ENCODE measurements at places on chromosomes 2 and 18.
A peak's percentile ranks its signal among the peaks of the same experiment; 100 is the strongest.

DNA sequence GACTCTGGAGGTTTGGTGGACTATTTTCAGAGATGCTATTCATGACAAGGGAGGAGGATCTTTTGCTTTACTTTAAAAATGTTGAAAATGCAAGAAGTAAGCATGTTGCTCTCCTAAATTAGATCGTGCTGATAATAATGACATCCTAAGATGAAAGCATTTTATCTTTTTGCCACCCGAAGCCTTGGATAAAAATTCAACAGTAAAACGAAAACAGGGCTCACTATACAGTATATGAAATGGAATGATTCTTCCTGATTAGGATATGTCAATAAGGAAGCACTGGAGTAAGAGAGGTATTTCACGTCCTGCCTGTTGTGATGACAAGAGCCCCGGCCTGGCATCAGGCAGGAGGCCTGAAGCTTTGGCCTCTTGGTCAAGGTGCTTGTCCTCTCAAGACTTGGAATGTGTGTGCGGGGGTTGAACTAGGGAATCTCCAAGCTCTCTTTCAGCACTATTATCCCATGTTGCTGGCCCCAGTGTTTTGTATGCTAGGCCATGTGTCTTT is 306.0 kb downstream of the MTX2 start:
- peaks cover 9% of the 10 kb centered on the region for H3K27me3 ChIP-seq
- DNase-seq = no peak
- H3K27ac ChIP-seq = no peak overlapping the region
- no peaks in the 10 kb centered on the region for H3K4me1 ChIP-seq
- no peaks in the 10 kb centered on the region for H3K36me3 ChIP-seq
- H3K4me3 ChIP-seq = no peak overlapping the region

DNA sequence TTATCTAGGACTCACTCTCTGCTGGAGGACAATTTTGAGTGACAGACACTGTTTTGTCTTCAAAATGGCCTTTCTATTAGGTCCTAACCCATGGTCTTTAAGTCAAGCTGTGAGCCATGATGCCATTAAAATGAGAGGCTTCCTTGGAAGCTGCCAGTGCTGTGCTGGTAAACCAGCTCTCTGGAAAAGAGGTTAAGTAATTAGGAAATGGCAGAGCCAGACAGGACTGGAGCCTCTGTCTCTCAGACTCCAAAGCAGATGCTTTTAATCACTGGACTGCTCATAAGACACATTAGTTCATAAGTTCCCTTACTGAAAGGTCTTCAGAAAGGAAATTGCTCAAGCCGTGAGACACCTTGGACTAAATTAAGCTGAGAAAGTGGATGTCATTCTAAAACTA is 25.8 kb upstream of the LHCGR start:
- no peak for DNase-seq
- no peaks in the 10 kb centered on the region for H3K36me3 ChIP-seq
- H3K27me3 ChIP-seq = no peaks in the 10 kb centered on the region
- H3K27ac ChIP-seq = no peak overlapping the region

GRCh38 chr18:48445540-48445939 is 36.4 kb upstream of the ZBTB7C start:
- peak; percentile 84 for DNase-seq
- H3K4me3 ChIP-seq = no peak overlapping the region
- H3K36me3 ChIP-seq = no peaks in the 10 kb centered on the region
- H3K27me3 ChIP-seq = no peaks in the 10 kb centered on the region

GRCh38 chr2:37560863-37561614 is 110.4 kb downstream of the CDC42EP3 start:
- H3K27ac ChIP-seq = no peak overlapping the region
- no peaks in the 10 kb centered on the region for H3K4me1 ChIP-seq
- H3K27me3 ChIP-seq = no peaks in the 10 kb centered on the region
- H3K4me3 ChIP-seq = no peak overlapping the region
- no peak for DNase-seq
- no peaks in the 10 kb centered on the region for H3K36me3 ChIP-seq

DNA sequence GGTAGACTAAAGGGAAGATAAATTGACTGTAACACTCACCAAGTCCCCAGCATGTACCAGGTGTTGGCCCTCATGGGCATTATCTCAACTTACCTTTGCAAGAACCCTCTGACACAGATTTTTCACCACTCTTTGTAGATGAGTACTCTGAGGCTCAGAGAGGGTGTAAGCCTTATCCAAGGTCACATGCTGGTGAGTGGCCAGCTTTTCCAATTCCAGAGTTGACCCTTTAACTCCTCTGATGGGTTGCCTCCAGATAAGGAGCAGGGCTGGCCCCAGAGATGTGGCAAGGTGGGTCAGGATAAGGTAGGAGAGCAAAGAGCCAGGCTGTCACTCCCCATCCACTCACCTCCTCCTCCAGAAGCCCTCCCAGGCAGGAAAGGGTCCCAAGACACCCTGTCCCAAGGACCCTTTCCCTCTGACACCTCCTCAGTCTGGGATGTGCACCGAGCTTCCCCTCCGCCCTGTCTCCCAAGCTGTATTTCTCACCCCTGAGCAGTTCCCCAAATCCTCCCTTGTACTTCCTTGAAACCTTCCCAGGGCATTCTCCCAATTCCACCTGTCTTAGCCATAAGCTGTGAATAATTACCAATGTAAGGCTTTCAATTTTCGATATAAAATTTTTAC is 165.9 kb downstream of the ZFP36L2 start:
- H3K27ac ChIP-seq = no peak overlapping the region
- no peak overlapping the region for H3K4me3 ChIP-seq
- DNase-seq = no peak
- H3K27me3 ChIP-seq = no peaks in the 10 kb centered on the region
- no peaks in the 10 kb centered on the region for H3K36me3 ChIP-seq
- H3K4me1 ChIP-seq = peaks cover 23% of the 10 kb centered on the region

- H3K4me3 ChIP-seq = no peak overlapping the region
- H3K27ac ChIP-seq = no peak overlapping the region
- no peaks in the 10 kb centered on the region for H3K27me3 ChIP-seq
- H3K36me3 ChIP-seq = no peaks in the 10 kb centered on the region
Observed at GRCh38 chr2:36367486-36367885, 11.9 kb downstream of the CRIM1 start.

GRCh38 chr2:33069894-33070651 is 123.3 kb downstream of the LTBP1 start:
- H3K4me3 ChIP-seq = no peak overlapping the region
- no peak overlapping the region for H3K27ac ChIP-seq
- H3K4me1 ChIP-seq = no peaks in the 10 kb centered on the region
- H3K27me3 ChIP-seq = no peaks in the 10 kb centered on the region

- DNase-seq = peak; percentile 15
- no peaks in the 10 kb centered on the region for H3K36me3 ChIP-seq
- H3K4me1 ChIP-seq = peaks cover 48% of the 10 kb centered on the region
Observed at GRCh38 chr2:134772493-134773169, 53.8 kb upstream of the TMEM163 start.

Measured in neural progenitor cell (in vitro differentiated cells).